ENCODE measurements at places on chromosomes 1 and 21.
A peak's percentile ranks its signal among the peaks of the same experiment; 100 is the strongest.

DNA sequence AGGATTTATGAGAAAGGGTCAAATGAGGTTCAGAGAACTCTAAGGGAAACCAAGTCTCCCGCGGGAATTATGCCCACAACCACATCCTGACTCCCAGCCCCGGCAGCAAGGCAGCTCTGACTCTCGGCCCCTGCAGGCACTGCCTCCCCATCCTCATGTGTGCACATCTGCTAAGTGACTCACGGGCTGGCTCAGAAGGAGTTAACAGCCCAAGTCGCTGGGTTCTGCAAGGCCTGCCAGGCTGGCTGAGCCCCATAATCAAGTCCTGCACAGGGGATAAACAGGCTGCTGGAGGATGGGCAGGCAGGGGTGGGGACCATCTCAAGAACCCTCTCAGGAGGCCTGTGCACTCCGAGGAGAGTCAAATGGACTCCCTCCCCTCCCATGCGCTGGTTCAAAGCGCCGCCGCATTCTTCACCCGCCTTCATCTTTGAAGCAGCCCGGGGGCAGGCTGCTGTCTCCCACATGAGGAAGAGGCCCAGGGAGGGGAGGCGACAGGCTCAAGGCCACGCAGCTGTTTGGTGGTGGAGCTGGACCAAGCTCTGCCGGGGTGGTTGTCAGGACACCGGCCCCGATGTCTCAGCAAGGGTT is 344.3 kb downstream of the MATN1 start:
- peak; percentile 53 for DNase-seq

DNA sequence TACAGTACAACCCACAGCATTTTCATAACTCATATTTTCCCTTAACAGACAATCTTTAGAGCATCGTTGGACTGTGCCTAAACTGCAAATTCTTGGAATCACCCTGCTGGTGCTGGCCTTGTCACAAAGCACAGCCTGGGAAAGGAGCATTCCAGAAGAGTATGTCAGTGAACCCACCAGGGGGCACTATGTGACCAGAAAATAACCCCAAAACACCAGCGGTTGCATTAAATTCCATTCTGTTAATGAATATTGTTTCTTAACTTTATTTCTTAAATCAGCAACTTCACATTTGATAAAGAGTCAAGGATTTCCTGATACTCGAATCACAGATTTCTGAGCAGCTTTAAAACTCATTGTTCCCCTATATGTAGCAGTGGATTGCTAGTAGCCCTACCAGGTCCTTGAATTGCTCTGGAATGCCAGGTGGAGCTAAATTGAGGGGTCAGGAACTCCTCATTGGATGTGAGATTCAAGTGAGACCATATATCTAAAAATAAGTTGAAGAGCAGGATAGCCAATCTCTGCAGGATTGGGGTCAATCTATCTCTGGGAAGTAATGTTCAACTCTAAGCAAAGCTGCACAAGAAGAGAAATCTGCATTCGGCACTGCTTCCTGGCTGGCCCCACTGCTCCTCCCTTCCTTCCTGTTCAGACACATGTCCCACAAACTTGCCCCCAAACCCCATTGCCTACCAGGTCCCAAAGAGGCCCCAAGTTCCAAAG is 12.7 kb upstream of the RAB4A start:
- DNase-seq, result peak; percentile 56

GRCh38 chr1:235106457-235106856 is 22.2 kb downstream of the TOMM20 start:
- DNase-seq, result no peak

DNA sequence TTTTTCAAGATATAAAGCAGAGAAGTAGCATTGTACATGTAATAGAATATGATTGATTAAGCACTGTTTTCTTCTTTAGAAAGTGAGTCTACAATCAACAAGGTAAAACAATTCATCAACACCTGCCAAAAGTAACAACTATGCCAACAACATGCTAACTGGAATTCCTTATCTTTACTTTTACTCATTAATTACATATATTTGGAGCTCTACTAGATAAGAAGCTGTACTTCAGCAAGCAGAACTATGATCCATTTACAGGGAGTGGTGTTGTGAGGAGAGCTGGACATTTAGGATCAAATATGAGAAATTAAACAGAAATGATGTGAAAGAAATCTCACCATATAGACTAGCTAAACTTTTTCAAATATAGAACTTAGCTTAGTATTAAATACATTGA is 51.0 kb downstream of the RGS2 start:
- DNase-seq, result no peak

- DNase-seq, result no peak
These were observed 51.7 kb downstream of the SLC16A1 start for GRCh38 chr1:112904071-112904830.

DNA sequence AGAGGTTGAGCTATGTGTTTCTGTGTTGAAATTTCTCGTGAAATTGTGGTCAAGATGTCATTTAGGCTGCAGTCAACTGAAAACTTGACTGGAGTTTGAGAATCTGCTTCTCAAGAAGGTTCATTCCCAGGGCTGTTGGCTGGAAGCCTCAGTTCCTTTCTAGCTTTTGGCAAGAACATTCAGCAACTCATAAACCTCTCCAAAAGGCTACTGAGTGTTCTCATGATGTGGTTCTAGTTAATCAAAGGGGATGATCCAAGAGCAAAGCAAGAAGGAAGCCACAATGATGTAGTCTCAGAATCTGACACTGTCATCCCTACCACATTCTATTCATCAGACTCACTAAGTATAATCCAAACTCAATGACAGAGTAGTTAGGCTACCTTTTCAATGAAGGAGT is 66.6 kb downstream of the SPATA6 start:
- no peak for DNase-seq

DNA sequence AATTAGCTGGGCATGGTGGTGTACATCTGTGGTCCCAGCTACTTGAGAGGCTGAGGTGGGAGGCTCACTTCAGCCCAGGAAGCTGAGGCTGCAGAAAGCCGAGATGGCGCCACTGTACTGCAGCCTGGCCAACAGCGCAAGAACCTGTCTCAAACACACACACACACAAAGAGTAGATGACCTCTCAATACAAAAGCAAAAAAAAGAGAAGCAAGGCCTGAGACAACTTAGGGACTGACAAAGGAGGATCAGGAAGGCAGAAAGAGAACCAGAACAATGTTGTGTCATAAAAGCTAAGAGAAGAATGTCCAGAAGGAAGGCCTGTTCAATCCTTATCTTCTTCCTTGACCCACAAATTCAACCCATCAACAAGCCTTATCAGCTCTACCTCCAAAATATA is 18.5 kb downstream of the WASF2 start:
- no peak for DNase-seq

DNA sequence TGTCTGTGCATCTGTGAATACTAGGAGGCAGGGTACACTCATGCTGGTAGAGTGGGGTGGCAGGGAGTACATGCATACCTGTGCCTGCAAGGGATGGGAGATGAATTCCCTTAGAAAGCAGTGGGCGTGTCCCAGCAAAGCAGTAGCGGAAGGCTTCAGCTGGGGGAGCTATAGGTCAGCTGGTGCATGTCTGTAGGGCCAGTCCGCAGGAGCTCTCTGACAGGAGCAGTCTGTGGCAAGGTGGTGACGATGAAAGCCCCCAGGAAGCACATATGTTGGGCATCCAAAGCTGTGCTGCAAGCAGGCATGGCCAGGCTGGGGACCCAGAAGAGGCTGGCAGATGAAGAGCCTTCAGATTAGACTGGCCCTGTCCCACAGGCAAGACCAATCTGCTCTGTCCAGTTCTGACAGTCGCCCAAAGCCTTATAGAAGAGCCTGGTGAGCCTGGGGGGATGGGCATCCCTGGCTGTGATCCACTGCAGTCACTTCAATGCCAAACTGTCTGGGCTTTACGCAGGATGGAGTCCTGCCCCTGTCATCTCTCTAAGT is 1.8 kb upstream of the OR2M4 start:
- no peak for DNase-seq

DNA sequence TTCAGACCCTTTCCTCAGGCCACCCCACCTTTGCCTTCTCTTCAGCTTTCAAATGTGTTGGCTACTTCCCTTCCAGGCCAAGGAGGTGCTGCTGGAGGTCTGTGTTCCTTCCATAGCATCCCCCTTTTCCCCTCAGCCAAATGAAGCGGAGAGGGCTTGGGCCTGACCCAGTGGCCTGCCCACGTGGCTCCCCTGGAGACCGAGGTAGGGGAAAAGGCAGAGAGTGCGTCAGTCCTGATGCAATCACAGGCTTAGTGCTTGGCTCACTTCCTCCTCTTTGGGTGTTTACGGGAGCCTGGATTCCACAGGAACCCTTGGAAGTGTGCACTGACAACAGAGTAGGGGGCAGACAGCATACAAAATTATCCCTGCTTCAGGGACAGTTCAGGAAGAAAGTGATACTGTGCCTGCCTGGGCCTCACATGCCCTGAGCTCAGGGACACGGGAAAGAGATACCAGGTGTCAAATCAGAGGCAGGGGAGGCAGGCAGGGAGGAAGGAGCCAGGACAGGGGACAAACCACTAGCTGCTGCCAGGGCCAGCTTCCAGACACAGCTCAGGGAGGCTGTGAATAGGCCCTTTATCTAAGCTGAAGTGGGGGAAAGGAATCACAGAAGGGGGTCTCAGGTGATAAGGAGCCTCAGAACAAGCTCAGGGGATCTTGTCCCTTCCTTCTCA is 16.6 kb upstream of the PTP4A2 start:
- no peak for DNase-seq

GRCh38 chr1:70727886-70728489 is 316.9 kb downstream of the CTH start:
- DNase-seq, result no peak

- no peak for DNase-seq
These were observed 214.6 kb upstream of the NFIA start for GRCh38 chr1:60867782-60868181.

GRCh38 chr1:30138891-30139290 is 584.5 kb downstream of the MATN1 start:
- no peak for DNase-seq

DNA sequence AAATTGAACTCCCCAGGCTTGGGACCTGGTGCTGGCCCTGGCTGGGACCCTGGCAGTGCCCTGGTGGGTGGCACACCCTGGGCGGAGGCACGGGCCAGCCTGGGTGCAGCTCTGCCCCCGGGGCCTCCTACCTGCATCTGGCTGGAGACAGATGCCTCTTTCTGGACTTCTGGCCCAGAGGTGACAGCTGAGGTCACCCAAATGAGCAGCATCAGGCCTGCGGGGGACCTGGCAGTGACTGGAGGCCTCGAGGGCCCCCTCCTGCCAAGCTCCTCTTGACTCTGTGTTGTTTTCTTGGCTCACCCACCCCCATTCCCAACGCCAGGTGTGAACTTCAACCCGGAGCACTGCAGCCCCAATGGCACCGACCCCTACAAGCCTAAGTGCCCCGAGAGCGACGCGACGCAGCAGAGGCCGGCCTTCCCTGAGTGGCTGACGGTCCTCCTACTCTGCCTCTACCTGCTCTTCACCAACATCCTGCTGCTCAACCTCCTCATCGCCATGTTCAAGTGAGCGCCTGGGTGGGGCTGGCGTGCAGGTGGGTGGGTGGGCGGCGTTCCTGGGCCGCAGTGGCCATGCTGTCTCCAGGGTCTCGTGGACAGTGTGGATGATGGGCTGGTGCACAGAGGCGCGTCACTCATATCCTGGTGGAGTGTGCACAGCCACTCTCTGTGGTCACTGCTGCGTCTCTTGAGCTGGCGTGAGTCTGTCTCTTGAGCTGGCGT is 41.6 kb upstream of the LRRC3 start:
- no peak for DNase-seq

DNA sequence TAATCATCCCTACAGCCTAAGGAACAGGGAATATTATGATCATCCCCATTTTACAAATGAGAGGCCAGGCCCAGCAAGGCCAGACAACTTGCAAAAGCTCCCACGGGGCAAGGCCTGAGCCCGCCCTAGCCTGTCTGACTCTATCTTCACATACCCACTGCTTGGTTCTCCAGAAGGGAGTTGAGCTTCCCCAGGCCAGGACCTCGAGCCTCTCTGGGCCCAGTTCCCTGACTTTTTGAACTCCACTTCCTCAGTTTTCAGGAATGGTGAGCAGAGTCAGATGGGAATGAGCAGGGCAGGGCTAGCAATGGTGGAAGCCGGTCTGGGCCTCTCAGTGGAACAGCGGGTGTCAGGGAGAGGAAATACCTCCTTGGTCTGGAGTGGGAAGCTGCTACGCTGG is 39.3 kb downstream of the CACNA1S start:
- DNase-seq, result no peak
